ENCODE measurements at places on chromosomes 4 and X.

DNA sequence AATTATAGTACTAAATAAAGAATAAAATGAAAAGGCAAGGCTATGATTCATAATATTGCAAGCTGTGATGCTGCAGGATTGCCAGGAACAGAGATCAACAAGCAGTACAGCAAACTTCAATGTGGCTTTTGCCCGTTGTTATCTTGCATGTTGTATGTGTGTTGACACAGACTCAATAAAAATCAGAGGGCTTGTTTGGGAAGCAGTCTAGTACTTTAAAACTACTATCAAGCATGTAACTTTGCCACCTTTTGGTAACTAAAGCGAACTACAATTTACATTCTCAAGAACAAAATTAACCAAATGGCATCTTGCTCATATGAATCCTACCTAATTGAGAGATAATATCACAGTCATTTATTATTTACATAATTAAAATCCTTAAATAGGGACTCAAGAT, 79.8 kb upstream of the GPM6A start:
- no peak for DNase-seq

- no peak for DNase-seq
Observed at GRCh38 chr4:28267166-28267565, 1406.5 kb downstream of the STIM2 start.

GRCh38 chr4:99389606-99390005, 37.1 kb upstream of the ADH1C start:
- DNase-seq: no peak

DNA sequence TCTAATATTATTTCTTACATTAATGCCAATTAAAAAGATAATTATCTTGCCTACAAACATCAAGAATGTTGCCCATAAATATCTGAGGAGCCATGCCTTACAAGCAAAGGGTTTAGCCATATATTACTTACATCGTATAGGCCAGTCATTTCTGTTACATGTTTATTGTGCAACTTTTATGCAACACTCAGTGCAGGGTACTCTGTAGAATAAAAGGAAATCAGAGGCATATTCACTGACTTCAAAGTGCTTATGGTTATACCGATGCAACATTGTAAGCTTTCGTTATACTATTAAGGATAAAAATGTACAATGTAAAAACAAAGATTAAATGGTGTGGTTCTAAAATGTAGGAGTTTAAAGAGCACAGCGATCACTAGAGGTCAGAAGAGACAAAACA, 315.9 kb downstream of the PCDH10 start:
- no peak for DNase-seq

- peak; percentile 82 for DNase-seq
Observed at GRCh38 chr4:139665690-139666529, at the start of gene MGST2. Gene MGST2, plus strand, starts transcription at chr4:139665819. Its CDS starts 201 bp downstream, at chr4:139666020.

DNA sequence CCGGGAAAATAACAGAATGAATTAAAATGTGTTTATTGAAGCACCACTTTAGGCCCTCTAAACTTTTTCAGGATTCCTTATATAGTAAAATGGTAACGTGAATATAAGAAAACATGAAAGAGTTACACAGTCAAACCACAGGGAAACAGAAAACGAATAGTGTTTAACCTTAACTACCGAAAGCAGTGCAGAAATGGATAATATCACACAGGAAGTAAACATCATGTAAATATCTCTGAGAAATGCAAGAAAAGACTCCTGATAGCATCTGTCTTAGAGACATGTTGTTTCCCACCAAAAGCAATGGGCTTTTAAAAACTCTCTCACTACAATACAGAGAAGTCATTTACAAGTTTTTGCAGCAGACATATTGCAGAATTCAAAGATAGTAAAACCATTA, 323.9 kb upstream of the CXXC4 start:
- DNase-seq: no peak

DNA sequence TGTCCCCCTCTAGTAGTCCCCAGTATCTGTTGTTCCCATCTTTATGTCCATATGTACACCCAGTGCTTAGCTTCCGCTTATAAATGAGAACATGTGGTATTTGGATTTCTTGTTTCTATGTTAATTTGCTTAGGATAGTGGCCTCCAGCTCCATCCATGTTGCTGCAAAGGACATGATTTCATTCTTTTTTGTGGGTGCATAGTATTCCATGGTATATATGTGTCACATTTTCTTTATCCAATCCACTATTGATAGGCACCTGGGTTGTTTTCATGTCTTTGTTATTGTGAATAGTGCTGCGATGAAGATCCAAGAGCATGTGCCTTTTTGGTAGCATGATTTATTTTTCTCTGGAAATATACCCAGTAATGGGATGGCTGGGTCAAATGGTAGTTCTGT, 6.3 kb downstream of the RAP1GDS1 start:
- DNase-seq: no peak

DNA sequence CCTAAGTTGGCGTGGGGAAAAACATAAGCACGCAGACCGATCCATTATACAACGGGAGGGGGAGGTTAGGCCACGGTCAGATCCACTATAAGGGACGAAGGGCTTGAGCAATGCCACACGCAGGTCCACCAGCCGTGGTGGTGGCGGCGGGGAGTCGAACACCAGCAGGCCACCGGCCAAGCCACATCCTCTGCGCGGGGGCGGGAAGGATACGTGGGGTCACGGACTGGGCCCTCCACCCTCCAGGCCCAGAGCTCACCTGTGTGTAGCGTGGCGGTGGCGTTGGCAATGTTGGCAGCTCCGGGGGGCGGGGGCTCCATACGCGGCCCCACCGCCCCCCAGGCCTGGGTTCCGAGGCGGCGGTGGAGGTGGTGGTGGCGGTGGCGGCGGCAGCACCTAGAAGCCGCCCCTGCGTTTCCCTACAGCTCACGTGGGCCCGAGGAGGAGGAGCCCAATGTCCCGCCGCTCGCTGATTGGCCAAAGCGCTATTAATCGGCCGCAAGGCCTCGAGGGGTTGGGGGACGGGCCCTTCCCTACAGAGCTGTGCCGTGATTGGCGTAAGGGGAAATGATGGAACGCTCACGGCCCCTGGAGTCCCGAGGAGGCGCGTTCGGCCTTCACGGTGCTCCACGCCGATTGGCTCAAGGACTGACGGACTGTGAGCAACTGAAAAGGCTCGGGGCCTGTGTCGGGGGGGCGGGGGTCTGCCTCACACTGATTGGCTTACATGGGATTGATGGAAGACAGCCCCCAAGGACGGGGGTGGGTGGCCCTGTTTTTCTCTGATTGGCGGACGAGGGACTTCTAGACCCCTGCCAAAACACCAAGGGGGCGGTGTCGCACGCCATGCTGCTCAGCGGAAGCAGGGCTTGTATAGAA, at the start of gene ELK1:
TSS of gene ELK1 (minus strand) at position 400 of the 879 bp plus-strand sequence. CDS start 9,122 bp downstream, outside the sequence.
- DNase-seq: peak; percentile 98

DNA sequence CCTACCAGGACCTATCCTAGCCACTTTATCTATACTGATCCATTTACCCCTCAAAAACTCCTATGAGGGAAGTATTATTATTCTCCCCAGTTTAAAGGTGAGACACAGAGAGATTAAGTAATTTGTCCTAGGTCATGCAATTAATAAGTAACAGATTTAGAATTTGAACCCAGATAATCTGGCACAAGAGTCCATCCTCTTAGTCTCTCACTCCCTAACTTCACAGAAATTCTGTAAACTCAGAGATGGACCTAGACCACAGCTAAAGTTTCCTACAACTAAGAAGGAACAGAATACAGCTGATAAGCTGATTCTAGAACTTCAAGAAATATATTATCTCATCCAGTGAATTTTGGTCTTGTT, 58.7 kb downstream of the TEC start:
- DNase-seq: no peak

- DNase-seq: peak; percentile 30
Observed at GRCh38 chr4:180099957-180100356, 2143.2 kb upstream of the TENM3 start.

GRCh38 chr4:146417822-146418221, 103.9 kb downstream of the SLC10A7 start:
- DNase-seq: no peak

- no peak for DNase-seq
Observed at GRCh38 chrX:134020910-134021309, 35.5 kb upstream of the GPC3 start.

DNA sequence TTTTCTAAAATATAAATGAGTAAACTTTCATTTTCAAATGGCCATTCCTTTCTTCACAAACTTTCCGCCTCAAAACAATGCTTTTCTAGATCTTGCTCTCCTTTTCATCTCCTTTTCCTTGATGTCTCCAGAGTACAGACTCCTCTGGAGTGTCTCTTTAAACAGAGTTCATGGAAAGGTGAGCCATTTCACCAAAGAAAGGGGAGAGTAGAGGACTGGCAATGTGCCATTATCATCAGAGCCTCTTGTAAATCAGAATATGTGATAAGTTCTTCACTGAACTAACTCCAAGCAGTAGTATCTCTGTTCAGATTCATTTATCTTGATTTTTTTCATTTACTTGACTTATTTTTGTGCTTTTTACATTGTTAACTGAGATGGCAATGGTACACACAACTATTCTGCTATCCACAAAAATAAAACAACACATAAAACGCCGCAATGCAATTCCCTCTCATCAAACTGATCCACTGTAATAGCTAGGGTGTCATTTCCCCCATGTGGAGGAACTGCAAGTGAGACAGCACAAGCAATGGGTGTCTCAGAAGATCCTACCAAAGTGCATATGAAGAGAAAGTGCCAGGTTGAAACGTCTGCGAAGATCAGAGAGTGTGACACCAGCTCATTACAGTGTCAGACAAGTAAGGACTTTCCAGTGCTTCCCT, 125.4 kb downstream of the RASL11B start:
- no peak for DNase-seq

DNA sequence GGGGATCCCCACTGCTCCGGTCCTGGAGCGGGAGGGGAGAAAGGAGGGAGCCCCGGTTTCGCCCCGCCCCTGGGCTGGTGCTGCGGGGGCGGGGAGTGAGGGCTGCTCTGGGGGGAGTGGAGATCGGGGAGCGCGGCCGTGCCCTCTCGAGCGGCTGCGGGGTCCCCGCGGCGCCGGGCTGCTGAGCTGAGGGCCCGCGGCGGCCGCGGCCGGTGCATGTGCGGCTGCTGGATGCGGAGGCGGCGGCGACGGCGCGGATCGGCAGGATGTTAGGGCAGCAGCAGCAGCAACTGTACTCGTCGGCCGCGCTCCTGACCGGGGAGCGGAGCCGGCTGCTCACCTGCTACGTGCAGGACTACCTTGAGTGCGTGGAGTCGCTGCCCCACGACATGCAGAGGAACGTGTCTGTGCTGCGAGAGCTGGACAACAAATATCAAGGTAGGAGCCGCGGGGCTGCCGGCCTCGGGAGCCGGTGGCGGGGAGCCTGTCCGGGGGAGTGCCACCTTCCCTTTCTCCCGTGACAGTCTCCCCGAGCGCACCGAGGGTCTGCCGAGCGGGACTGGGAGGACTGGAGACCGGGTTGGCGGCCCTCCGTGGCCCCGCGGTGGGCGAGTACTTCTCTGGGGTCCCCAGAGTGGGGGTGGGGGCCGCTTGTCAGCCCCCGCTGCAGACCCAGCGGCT, at the start of gene ING2:
TSS of gene ING2 (plus strand) at position 129 of the 681 bp plus-strand sequence. CDS start at position 267, 138 bp downstream.
- peak; percentile 59 for DNase-seq

DNA sequence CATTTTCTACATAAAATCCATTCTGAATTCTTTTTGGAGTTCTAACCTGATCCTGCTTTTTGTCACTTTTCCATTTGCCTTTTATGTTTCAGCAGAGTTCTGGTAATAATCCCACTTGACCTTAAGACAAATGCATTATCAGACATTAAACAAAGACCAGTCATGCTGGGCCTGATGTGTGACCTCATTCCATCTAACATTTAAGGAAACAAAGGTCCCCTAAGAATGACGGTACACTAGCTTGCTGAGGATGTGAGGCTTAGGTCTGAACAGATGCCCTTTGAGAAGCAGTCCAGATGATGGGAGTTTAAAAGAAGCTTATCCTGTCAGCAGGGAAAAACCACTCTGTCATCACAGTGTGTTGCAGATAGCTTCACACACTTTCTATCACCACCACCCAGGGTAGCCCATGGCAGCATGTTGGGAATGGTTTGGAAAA, 38.1 kb upstream of the PDE5A start:
- no peak for DNase-seq

DNA sequence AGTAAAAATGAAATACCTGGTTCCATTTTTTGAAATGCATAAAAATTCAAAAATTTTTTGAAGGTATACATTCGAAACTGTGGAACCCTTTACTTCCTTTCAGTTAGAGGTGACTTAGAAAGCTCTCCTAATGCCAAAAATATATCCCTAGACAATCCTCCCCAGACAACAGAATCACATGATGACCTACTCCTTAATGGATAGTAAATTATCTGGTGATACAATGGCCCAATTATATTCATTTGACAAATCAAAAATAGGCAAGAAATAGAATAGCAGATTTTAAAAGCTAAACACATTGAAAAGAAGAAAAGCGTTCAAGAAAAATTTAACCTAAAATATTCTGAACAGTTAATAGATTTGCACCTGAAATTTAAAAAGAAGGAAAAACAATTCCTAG, 3.5 kb upstream of the UGT2A2 start:
- DNase-seq: no peak

DNA sequence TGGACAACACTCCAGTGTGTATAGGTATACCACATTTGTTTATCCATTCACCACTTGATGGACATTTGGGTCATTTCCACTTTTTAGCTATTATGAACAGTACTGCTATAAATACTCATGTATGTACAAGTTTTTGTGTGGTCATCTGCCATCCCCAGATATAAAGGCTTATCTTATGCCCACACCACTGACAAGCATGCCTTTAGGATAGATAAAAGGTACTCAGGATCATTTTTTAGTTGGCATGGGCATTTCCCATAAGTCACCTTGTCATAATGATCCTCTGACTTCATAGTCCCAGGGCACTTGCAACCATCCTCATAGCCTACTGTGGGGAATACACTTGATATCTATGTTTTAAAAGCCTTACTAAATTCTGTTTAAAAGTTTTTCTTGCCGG, 6.3 kb downstream of the AWAT1 start:
- no peak for DNase-seq

- DNase-seq: no peak
Observed at GRCh38 chr4:73617256-73617655, 3.0 kb downstream of the RASSF6 start.

DNA sequence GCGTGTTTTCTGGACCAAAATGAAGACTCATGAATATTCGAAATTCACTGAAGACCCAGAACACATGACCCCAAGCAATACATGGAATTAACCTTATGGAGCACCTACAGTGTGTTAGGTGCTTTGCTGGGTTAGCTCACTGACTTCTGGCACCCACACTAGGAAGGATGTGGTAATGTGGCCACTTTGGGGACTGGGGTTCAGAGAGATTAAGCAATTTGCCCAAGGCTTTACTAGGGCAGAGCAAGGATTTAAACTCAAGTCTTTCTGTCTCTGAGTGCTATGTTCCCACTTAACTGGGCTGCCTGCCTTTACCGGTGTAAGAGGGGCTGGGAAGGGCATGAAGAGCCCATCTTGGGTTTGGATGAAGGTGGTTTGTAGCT, 162.0 kb upstream of the ATP6AP2 start:
- no peak for DNase-seq

- DNase-seq: no peak
Observed at GRCh38 chrX:137041329-137041728, 7.5 kb upstream of the GPR101 start.

DNA sequence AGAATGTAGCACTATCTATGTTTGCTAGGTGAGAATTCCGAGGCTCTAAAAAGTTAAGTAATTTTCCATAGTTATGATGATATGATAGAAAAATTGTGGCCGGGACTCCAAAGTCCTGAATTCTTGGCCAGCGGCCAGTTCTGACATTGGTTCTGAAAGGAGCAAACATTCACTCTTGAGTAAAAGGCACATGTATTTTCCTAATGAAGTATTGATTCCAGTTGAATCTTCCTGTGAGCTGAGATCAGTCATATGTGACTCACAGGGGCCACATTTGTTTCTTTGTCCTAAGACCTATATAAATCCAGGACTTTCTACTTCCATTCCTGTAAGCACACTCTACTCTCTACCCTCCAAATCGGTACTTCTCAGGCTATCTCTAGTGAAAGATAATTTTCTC, 349.9 kb downstream of the BMPR1B start:
- DNase-seq: no peak

- DNase-seq: no peak
Observed at GRCh38 chr4:13917015-13917414, 289.5 kb upstream of the BOD1L1 start.

Data from femur (tissue), 1 donor.